ENCODE measurements at places on chromosomes 3 and 15.

- no peak for DNase-seq
Measured at GRCh38 chr15:57607570-57608000, 15.9 kb downstream of the MYZAP start.

DNA sequence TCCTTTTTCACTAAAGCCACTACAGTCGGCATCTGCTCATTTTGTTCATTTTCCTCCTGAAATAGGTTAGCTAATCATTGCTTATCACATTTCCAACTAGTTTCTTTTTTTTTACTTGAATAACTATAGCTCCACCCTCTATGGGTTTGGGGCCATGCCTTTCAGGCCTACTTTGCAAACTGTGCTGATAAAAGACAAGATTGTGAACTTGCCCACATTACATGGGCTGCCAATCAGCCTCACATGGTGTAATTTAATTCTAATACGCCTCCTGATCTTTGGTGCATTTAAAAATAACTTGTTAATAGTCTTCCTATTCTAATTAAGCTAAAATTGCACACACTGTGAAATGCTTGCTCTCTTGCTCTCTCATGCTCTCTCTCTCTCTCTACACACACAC lies 90.5 kb downstream of the TGFBR2 start:
- no peak for DNase-seq

DNA sequence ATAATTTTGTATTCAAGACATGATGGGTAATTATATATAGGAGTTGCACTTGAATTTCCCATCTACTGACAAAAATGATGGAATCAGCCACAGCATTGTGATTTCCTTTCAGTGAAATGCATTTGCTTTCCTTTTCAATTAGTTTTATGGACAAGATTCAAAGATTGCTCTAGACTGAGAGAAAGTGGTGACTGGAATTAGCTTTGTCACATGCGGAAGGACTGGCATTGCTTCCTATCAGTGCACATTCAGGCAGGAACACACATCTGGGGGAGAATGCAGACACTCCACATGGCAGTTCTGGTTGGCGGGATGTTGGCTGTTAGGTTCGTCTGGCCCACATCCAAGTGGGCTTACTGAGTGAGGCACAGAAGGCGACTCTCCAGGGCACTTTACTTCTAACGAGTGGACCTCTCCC lies 399.3 kb upstream of the RGMA start:
- no peak for DNase-seq

GRCh38 chr3:169863458-169863899 lies 6.3 kb downstream of the LRRC31 start:
- DNase-seq, result peak; percentile 60

DNA sequence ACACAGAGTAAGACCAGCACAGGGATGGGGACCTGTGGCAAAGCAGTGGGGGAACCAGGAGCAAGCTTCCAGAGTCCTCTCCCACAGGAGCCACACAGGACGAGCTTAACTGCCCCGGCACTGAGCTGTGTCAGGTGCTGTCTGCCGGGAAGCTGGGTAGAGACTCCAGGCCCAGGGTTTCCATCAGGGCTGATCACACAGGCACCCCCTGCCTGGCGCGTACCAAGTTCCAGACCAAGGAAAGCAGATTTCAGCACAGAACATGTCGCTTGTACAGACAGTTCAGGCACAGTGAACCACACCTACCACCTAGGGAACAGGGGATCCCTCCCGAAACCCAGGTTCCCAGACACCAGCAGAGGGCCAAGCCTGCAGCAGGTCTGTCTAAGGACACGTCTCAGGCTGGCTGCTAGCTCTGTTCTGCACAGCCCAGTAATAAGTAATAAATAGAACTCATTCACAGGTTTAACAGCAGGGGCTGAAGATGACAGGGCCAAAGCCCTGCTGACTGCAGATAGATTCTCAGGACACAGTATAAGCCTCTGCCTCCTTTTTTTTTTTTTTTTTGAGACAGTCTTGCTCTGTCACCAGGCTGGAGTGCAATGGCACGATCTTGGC lies 30.2 kb upstream of the OCA2 start:
- no peak for DNase-seq

DNA sequence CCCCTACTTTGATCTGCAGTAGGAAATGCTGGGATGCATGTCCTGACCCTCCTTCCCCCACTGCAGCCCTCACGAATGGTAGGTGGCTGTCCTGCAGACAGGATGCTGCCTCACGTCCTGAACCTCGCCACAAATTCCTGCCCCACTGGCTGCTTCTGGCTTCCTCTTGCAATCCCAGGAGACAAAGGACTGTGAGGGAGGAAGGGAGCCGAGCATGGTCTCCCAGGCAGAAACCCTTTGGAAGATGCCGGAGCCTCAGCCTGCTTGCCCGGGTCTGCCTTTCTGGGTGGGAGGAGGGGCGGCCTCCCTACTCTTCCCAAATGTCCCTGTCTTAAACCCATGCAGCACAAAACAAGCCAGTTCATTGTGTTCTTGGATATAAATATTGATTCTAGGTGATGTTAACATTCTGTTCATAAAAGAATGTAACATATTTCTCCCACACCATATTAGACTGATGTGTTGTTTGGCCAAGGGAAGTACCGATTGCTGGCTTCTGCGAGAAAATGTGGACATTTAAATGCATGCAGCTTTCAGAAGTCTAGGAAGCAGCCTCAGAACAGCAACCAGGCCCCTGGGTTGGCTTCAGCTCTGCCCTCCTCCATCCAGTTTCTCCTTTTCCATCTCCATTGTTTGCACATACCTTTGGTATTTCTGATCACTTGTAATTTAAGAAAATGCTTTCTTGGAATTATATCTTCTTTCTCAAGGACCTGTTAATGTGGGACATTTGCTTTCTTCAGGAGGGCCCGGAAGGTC lies 75.3 kb downstream of the HMG20A start:
- no peak for DNase-seq

DNA sequence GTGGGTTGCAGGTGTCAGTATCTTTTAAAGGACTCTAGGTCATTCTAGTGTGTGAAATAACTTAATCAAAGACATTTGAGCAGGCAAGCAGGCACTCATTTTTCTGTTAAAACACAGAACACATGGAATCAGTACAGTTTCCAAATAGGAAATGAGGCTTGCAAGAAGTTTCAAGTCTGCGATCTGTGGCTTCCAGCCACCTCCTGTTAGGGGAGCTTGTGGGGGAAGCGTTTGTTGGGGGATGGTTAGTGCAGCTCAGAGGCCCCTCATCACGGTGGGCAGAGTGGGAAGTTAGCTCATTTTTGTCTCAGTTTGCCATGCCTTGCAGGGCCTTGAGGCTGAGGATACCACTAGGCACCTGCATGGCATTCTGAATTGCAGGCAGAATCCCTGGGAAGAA lies 59.9 kb downstream of the SLC6A11 start:
- DNase-seq, result no peak

DNA sequence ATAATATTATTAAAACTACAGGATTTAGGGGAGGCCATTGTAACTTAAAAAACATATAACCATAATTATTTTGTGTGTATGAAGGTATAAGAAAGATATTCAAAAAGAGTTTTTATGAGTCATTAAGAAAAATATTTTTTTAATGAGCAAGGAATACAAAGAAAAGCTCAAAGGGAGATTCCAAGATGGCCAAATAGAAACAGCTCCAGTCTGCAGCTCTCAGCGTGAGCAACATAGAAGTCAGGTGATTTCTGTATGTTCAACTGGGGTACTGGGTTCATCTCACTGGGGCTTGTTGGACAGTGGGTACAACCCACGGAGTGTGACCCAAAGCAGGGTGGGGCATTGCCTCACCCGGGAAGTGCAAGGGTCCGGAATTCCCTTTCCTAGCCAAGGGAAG lies 336.1 kb downstream of the TBL1XR1 start:
- no peak for DNase-seq

- DNase-seq, result peak; percentile 42
Measured at GRCh38 chr3:150303768-150304167, 104.3 kb upstream of the TSC22D2 start.

DNA sequence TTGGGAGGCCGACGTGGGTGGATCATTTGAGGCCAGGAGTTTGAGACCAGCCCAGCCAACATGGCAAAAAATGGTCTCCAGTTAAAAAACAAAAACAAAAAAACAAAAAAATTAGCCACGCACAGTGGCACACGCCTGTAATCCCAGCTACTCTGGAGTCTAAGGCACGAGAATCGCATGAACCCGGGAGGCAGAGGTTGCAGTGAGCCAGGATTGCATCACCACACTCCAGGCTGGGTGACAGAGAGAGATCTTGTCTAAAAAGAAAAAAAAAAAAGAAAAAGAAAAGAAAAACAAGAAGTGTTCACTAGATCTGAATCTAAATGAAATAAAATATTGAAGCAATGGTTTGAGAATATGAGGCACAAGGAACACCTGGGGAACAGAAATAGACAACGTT lies 36.7 kb downstream of the SLC9A9 start:
- no peak for DNase-seq

- DNase-seq, result no peak
Measured at GRCh38 chr15:68440136-68440535, 8.2 kb upstream of the ITGA11 start.

- no peak for DNase-seq
Measured at GRCh38 chr3:149020196-149020838, 29.0 kb downstream of the GYG1 start.

DNA sequence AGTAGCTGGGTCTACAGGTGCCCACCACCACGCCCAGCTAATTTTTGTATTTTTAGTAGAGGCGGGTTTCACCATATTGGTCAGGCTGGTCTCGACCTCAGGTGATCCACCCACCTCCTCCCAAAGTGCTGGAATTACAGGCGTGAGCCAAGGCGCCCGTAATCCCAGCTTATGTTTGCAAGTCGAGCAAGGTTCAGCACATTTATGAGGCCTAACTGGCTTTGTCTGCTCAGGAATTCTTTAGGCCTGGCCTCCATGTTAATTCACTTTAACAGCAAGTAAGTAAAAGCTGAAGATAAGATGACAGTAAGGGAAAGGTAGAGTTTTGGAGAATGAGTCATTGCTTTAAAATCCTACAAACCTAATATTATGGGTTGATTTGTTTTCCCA lies 24.6 kb downstream of the SIDT1 start:
- DNase-seq, result peak; percentile 60

GRCh38 chr15:90496791-90497190 lies 32.9 kb upstream of the CRTC3 start:
- DNase-seq, result no peak

- no peak for DNase-seq
Measured at GRCh38 chr3:149506965-149507364, 32.5 kb downstream of the TM4SF4 start.

DNA sequence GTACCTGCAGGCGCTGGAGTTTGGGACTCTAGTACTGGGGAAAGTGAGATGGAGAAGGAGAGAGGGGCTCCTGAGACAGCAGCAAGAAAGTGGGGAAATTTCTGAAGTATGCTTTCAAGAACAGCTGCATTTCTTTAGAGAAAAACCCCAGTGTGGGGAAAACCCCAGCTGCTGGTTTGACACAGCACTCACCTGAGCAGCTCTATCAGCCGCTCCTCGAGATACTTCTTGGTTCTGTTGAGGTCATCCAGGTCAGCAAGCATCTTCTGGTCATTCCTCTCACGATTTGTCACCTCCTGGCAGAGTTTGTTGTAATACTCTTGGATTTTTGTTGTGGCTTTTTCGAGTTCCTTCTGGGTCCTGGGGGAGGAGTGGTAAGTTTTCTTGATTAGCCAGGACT lies 18.8 kb downstream of the CXCR6 start:
- no peak for DNase-seq

DNA sequence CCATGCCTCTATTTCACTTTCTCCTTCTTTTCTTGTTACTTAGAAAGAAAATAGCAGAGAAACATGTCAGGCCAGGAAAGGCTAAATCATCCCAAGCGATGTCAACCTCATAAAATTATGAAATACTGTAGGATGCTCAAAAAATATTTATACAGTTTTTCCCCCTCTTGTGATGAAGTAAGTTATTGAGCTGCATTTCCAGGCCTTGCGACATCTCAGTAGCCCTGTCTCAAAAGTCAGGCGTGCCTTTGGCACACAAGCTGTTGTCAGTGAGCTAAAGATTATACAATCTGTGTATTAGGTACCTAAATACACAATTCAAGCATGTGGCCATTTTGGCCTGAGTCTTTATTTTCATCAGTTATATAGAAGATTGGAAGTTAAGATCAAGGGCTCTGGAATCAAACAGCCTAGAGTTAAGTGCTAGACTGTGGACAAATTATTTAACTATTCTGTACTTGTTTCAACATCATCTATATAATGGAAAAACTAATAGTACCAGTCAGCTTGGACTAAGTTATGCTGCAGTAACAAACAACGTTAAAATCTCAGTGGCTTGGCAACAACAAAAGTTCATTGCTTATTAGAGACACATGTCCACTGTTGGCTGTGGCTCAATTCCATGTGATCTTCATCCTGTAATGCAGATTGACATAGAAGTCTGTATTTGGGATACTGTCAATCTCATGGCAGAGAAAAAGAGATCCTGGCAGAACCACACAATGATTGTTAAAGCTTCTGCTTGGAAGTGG lies 406.4 kb upstream of the PROK2 start:
- no peak for DNase-seq
